ENCODE measurements at places on chromosomes 12 and 14.

GRCh38 chr14:68225321-68225720 lies 405.7 kb downstream of the RAD51B start:
- DNase-seq, result no peak

DNA sequence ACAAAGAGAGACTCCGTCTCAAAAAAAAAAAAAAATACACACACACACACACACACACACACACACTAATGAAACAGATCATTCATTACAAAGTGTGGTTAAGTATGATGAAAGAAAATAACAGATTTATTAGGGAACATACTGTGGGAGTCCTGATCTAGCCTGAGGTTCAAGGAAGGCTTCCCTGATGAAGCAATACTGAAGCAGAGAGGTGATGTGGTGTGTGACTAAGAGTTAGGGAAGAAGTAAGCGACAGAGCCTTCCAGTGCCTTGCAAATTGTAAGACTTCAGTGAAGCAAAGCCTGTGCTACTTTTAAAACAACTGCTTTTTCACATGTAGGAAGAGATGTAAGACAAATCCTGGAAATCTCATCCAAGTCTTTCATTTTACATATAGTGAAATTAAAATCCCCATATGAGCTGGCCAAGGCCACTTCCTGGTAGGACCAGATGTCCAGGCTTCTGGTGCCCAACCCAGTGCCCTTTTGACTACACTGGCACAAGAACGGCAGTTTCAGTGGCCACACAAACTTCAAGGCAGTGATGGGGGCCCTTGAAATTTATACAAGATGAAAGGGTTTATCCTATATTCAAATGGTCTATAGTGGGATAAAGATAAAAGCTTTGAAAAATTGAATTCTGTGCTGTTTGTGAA lies 86.2 kb downstream of the STON2 start:
- DNase-seq, result no peak

DNA sequence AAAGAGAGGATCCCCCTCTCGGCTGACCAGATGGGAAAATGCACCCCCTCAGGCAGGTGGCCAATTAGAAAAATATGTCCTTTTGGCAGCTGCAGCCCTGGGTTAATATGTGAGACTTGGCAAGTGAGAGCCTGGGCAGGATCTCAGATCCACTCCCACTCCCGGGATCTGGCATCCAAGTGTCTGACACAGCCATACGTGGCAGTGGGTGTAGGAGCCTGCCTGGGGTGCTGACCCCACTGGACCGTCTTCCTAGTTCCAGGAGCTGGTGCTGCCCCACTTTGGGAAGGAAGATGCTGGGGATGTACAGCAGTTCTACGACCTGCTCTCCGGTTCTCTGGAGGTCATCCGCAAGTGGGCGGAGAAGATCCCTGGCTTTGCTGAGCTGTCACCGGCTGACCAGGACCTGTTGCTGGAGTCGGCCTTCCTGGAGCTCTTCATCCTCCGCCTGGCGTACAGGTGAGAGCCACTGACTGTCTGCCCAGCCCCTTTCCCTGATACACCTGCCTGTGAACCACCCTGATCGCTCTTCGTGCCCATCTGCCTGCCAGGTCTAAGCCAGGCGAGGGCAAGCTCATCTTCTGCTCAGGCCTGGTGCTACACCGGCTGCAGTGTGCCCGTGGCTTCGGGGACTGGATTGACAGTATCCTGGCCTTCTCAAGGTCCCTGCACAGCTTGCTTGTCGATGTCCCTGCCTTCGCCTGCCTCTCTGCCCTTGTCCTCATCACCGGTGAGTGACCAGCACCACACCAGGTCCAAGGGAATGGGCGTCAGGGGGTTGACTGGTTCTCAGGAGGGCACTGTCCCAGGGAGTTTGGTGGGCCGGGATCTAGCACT lies 5.8 kb downstream of the NR4A1 start:
- DNase-seq, result peak; percentile 74

DNA sequence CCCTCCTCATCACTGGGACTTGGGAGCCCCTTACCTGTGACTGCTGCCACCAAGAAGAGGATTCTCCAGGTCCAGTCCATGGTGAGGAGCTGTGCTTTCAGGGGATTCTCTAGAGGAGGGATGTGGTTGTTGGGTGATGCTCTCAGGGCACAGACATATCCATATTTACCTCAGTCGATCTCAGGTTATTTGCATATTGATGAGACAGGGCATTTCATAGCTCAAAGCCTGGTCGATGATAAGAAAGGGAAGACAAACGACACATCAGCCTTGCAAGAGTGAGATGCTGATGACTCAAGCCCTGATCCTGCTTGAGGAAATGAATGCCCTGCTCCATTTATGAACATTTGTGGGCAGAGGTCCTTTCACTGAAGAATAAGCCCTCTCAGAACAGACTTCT lies 981.0 kb downstream of the TMEM121 start:
- DNase-seq, result no peak

Data from GM03348 (cell line).